Thoracic aorta (tissue), 2 donors: ENCODE measurements at places on chromosomes 16 and 17. TPM values are rescaled to one million over a fixed set of nuclear protein-coding genes. Genes with fewer than 3 reads are reported as not detected.

DNA sequence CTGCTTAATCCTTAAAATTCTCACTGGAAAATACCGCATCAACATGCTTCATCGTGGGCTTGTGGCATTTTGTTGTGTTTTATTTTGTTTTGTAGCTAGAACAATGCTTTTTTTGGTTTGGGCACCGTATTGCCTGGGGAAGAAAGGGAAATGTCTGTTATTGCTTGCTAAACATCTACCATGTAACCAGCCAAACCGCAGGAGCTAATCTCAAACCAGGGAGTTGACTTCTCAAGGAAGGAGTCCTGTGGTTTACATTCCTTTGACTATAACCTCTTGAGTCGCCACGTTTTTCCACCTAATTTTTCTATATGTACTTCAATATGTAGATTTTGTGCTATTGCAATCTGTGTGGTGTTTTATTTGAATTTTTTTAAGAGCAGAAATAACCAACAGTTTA lies 593.5 kb upstream of the SOX9 start:
- H3K4me1 ChIP-seq, result no peaks in the 10 kb centered on the region
- no peaks in the 10 kb centered on the region for H3K36me3 ChIP-seq
- DNase-seq, result no peak
- H3K4me3 ChIP-seq, result no peak overlapping the region

GRCh38 chr17:74730491-74731346 lies 6.3 kb upstream of the RAB37 start:
- no peaks in the 10 kb centered on the region for H3K27me3 ChIP-seq
- H3K27ac ChIP-seq, result no peak overlapping the region
- DNase-seq, result no peak
- H3K36me3 ChIP-seq, result no peaks in the 10 kb centered on the region
- H3K4me3 ChIP-seq, result no peak overlapping the region

GRCh38 chr17:37608351-37609169 lies 658 bp downstream of the SYNRG start:
- H3K36me3 ChIP-seq, result no peaks in the 10 kb centered on the region
- H3K4me3 ChIP-seq, result peak overlapping the region; percentile 94
- DNase-seq, result peak; percentile 5
- H3K27ac ChIP-seq, result peak overlapping the region; percentile 86
- peaks cover 32% of the 10 kb centered on the region for H3K4me1 ChIP-seq
- H3K27me3 ChIP-seq, result no peaks in the 10 kb centered on the region

- peaks cover 10% of the 10 kb centered on the region for H3K4me1 ChIP-seq
- H3K36me3 ChIP-seq, result no peaks in the 10 kb centered on the region
- no peak overlapping the region for H3K4me3 ChIP-seq
- H3K27me3 ChIP-seq, result no peaks in the 10 kb centered on the region
- H3K27ac ChIP-seq, result no peak overlapping the region
Observed at GRCh38 chr16:24504472-24505345, 34.7 kb upstream of the RBBP6 start.

DNA sequence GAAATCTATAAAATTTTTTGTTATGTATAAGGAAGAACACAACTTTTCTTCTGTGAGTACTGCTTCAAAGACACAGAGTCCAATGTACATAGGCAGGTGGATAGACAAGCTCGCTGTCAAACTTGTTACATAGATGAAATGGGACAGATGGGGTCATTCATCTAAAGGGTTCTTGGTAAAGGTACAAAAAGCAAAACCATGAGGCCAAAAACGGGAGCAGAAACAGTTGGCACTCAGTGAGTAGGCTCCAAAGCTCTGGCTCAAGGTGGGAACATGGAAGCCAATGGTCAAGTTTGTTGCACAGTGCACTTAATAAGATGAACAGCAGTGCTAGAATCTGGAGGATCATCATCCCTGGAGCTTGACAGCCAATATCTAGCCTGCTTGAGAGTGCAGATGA lies 979.0 kb upstream of the EEF2KMT start:
- no peak for DNase-seq
- H3K27ac ChIP-seq, result no peak overlapping the region
- no peaks in the 10 kb centered on the region for H3K4me1 ChIP-seq
- H3K36me3 ChIP-seq, result no peaks in the 10 kb centered on the region
- no peak overlapping the region for H3K4me3 ChIP-seq

CCL8 gene
- 3.7 TPM for total RNA-seq

ZNF624 gene
- 3.0 TPM for total RNA-seq

GRCh38 chr17:65973237-65973636 lies 218.7 kb downstream of the CEP112 start:
- no peaks in the 10 kb centered on the region for H3K36me3 ChIP-seq
- no peaks in the 10 kb centered on the region for H3K27me3 ChIP-seq
- no peak for DNase-seq
- H3K4me1 ChIP-seq, result no peaks in the 10 kb centered on the region
- no peak overlapping the region for H3K27ac ChIP-seq

GRCh38 chr16:31129568-31130335 lies 5.8 kb downstream of the PRSS8 start:
- H3K4me1 ChIP-seq, result no peaks in the 10 kb centered on the region
- no peak overlapping the region for H3K4me3 ChIP-seq
- DNase-seq, result no peak
- no peaks in the 10 kb centered on the region for H3K27me3 ChIP-seq

DNA sequence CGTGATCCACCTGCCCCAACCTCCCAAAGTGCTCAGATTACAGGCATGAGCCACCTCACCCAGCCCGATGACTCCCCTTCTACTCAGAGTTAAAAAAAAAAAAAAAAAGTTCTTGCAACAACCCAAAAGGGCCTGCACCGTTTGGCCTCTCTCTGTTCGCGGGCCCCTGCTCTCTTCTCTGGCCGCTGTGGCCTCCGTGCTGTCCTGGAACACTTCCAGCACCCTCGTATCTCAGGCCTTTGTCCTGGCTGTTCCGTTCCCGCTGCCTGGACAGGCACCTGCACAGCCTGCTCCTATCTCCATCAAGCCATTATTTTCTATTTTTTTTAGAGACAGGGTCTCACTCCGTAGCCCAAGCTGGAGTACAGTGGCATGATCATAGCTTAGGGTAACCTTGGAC lies 10.8 kb downstream of the MYO1C start:
- H3K27ac ChIP-seq, result no peak overlapping the region
- H3K27me3 ChIP-seq, result no peaks in the 10 kb centered on the region
- H3K4me3 ChIP-seq, result no peak overlapping the region
- no peak for DNase-seq
- peaks cover 50% of the 10 kb centered on the region for H3K36me3 ChIP-seq

DNA sequence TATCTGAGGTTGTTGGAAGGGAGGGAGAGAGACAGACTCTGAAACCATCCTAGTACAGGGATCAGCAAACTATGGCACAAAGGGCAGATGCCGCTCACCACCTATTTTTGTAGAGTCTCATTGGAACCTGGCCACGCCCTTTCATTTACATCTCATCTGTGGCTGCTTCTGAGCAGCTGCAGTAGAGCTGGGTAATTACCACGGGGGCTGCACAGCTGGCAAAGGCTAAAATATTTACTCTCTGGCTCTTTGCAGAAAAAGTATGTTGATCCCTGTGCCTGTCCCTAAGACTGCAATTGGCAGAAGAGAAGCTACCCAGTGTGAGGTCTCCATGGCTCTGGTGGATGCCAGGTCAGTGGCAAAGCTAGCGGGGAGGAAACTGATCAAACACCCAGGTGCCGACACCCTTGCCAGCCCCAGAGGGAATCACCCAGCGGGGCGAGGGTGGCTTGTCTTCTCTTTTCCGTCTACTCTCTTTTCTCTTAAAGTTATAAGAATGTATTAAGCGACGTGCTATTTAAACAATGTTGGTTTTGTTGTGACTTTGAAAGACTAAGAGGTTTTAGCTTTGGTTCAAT lies 14.0 kb downstream of the CEP295NL start:
- H3K36me3 ChIP-seq, result peaks cover 13% of the 10 kb centered on the region
- H3K4me3 ChIP-seq, result no peak overlapping the region
- no peak for DNase-seq
- H3K27me3 ChIP-seq, result no peaks in the 10 kb centered on the region
- H3K4me1 ChIP-seq, result peaks cover 73% of the 10 kb centered on the region

DNA sequence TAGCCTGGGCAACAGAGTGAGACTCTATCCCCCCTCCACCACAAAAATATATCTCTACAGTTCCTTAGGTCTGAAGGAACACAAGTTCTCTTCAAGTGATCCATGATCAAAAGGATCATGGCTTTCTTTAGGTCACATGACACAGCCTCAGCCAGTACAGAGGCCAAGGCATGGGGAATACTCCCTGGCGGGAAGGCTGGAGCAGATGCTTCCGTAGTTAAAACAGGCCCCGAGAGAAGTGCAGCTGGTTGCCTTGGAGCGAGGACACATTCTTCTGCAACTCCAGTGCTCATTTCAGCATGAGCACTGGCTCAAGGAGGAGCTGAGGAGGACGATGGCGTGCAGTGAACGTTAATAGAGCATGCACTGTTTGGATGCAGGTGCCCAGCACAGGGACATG lies 13.5 kb downstream of the CDIP1 start:
- no peak overlapping the region for H3K4me3 ChIP-seq
- no peak for DNase-seq
- H3K36me3 ChIP-seq, result no peaks in the 10 kb centered on the region
- peaks cover 12% of the 10 kb centered on the region for H3K4me1 ChIP-seq

CNTD1 gene
- total RNA-seq, result not detected

- no peaks in the 10 kb centered on the region for H3K27me3 ChIP-seq
- peaks cover 38% of the 10 kb centered on the region for H3K4me1 ChIP-seq
- H3K4me3 ChIP-seq, result peak overlapping the region; percentile 89
Observed at GRCh38 chr17:57849163-57849873, 526 bp downstream of the MRPS23 start.

- peaks cover 22% of the 10 kb centered on the region for H3K36me3 ChIP-seq
- H3K4me1 ChIP-seq, result no peaks in the 10 kb centered on the region
- no peaks in the 10 kb centered on the region for H3K27me3 ChIP-seq
Observed at GRCh38 chr16:11726008-11726407, 16.6 kb downstream of the TXNDC11 start.

GRCh38 chr17:50546701-50547034 lies 306 bp upstream of the SPATA20 start:
- no peaks in the 10 kb centered on the region for H3K27me3 ChIP-seq
- peaks cover 22% of the 10 kb centered on the region for H3K4me1 ChIP-seq
- peak overlapping the region; percentile 71 for H3K27ac ChIP-seq
- peak overlapping the region; percentile 87 for H3K4me3 ChIP-seq
- no peaks in the 10 kb centered on the region for H3K36me3 ChIP-seq

DNA sequence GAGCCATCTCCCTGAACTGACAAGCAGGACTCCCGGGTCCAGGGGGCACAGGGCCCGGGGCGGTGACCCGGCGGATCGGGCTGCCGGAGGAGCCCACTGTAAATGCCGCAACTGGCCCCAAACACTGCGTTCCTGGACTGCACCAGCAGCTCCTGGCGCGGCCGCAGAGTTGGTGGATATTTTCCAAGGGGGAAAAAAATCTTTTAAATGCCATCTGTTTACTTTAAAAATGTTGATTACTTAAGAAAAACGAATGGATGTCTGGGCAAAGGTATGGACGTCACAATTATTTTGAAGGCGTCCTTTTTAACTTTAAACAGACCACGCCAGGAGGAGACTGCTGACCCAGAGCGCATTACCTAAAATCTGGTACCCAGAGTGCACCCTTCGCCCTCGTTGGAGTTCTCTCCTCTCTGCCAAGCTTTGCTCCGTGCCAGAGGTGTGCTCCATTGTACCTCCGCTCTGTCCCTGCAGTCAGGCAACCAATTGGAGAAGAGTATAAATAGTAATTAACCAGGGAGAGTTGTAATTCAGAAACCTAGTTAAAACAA lies 3.4 kb downstream of the HS3ST3B1 start:
- peaks cover 21% of the 10 kb centered on the region for H3K4me1 ChIP-seq
- no peaks in the 10 kb centered on the region for H3K36me3 ChIP-seq
- no peak overlapping the region for H3K27ac ChIP-seq
- DNase-seq, result no peak

GRCh38 chr16:66381585-66382170 lies 15.2 kb downstream of the CDH5 start:
- H3K4me1 ChIP-seq, result no peaks in the 10 kb centered on the region
- H3K4me3 ChIP-seq, result no peak overlapping the region
- H3K36me3 ChIP-seq, result no peaks in the 10 kb centered on the region
- no peak for DNase-seq
- no peaks in the 10 kb centered on the region for H3K27me3 ChIP-seq
- no peak overlapping the region for H3K27ac ChIP-seq

NPTX1 gene
- total RNA-seq, result 0.68 TPM

PDILT gene
- not detected for total RNA-seq

DNA sequence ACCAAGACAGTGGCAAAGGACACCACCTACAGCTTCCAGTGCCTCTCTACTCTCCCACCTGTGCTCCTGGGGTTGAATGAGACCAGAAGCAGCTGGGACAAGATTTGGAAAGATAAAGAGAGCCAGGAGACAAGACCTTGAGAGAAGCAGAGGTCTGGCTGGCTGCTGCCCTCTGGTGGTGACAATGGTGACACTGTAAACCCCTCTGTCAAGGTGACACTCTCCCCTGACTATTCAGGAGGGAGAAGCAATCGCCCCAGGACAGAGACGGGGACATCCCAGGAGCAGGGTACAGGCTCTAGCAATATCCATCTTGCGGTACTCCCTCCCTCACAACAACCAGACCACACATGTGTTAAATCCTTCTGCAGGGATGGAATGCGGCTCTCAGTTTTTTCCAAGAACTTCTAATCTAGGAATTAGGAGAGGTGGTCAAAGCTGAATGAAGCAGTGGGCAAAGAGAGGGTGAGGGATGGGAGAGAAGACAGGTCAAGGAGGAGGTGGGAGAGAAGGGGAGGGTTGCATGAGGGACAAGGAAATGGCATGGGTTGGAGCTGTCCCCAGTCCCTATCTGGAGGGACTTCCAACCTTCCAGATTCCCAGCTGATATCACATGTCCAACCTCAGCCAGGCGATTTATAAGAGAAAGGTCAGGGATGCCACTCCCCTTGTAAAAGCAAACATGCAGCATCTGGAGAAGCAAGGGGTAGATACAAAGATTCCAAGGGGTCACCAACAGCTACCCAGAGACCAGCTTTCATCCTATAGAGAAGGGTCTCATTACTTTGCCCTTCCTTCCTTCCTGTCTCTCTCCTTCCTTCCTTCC lies 2.9 kb downstream of the PHOSPHO1 start:
- H3K36me3 ChIP-seq, result no peaks in the 10 kb centered on the region
- peaks cover 37% of the 10 kb centered on the region for H3K4me1 ChIP-seq
- no peak overlapping the region for H3K4me3 ChIP-seq
- no peak for DNase-seq

- H3K4me1 ChIP-seq, result no peaks in the 10 kb centered on the region
- H3K36me3 ChIP-seq, result no peaks in the 10 kb centered on the region
- H3K27me3 ChIP-seq, result no peaks in the 10 kb centered on the region
- DNase-seq, result no peak
- H3K27ac ChIP-seq, result no peak overlapping the region
- no peak overlapping the region for H3K4me3 ChIP-seq
Observed at GRCh38 chr16:28524681-28525171, 14.0 kb downstream of the NUPR1 start.

DNA sequence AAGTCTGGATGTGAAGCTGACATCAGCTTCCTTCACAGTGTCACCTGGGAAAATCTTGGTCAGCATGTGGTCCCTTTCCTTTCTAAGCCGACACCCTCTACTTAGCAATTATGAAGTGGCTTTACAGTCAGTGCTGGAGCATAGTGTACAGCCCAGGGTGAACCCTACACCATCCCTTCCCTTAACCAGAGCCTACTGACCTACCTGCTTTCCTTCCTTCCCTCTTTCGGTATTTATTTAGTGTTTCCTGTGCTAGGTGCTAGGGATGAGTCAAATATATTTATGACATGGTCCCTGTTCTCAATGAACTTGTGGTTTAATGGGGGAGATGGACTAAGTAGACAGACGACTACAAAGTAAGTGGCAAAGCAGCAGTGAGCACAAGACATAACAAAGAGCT lies 77.5 kb downstream of the CDK5R1 start:
- H3K27me3 ChIP-seq, result no peaks in the 10 kb centered on the region
- peaks cover 9% of the 10 kb centered on the region for H3K36me3 ChIP-seq
- no peak overlapping the region for H3K4me3 ChIP-seq

KRTAP1-5 gene
- not detected for total RNA-seq

GRCh38 chr17:57412520-57413096 lies 156.3 kb downstream of the MSI2 start:
- no peak for DNase-seq
- H3K36me3 ChIP-seq, result no peaks in the 10 kb centered on the region
- H3K27ac ChIP-seq, result no peak overlapping the region
- H3K4me3 ChIP-seq, result no peak overlapping the region
- no peaks in the 10 kb centered on the region for H3K4me1 ChIP-seq
- no peaks in the 10 kb centered on the region for H3K27me3 ChIP-seq
